ENCODE measurements at places on chromosomes 4 and X. TPM values are rescaled to one million over a fixed set of nuclear protein-coding genes. Genes with fewer than 3 reads are reported as not detected.

The EFHC2 gene
- total RNA-seq: not detected

The ENPEP gene
- 9.9 TPM for total RNA-seq

The KIAA1210 gene
- not detected for total RNA-seq

The MAML3 gene
- 7.3 TPM for total RNA-seq

The FNIP2 gene
- 47.9 TPM for total RNA-seq

The DRP2 gene
- total RNA-seq: 0.14 TPM

The TAF7L gene
- not detected for total RNA-seq

All from thoracic aorta (tissue), 2 donors.